Right cardiac atrium (tissue), 5 donors: ENCODE measurements at places on chromosomes 5 and 9. TPM values are rescaled to one million over a fixed set of nuclear protein-coding genes. Genes with fewer than 3 reads are reported as not detected.

Gene ISOC1
- total RNA-seq = 86.1 TPM

Gene ATOSB
- 17.5 TPM for total RNA-seq

- no peak for DNase-seq
Measured at GRCh38 chr5:68176802-68177479, 38.6 kb upstream of the PIK3R1 start.

GRCh38 chr5:146291421-146292074 lies 47.1 kb upstream of the POU4F3 start:
- DNase-seq = no peak

DNA sequence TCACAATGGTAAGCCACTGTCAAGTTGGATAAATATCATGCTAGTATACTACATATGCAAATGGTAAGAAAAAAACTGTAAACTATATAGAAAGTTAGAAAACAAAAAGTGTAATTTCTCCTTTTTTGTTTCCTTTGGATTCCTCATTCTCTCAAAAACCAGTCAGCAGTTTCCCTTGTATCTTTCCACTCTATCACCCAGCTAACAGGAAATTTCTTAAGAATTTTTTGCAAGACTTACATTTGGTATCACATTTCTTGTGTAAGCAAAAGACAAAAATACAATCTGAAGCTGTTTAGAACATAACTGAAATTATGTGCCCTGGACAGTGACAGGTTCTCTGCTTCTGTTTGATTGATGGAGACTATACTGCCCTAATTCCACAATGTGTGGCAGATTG lies 25.2 kb upstream of the MSH3 start:
- no peak for DNase-seq
